ENCODE measurements at places on chromosomes 11 and 22.

GRCh38 chr22:23675502-23676415 lies 15.1 kb upstream of the RGL4 start:
- H3K27ac ChIP-seq, result no peak overlapping the region
- peaks cover 4% of the 10 kb centered on the region for H3K4me1 ChIP-seq
- no peaks in the 10 kb centered on the region for H3K27me3 ChIP-seq
- no peak for DNase-seq

- H3K4me3 ChIP-seq, result no peak overlapping the region
- H3K27ac ChIP-seq, result peak overlapping the region; percentile 5
Measured at GRCh38 chr11:697811-698311, 2.2 kb downstream of the TMEM80 start.

GRCh38 chr11:87039371-87039770 lies 1.6 kb downstream of the TMEM135 start:
- peak overlapping the region; percentile 77 for H3K4me3 ChIP-seq
- peak overlapping the region; percentile 90 for H3K27ac ChIP-seq
- H3K36me3 ChIP-seq, result no peaks in the 10 kb centered on the region
- DNase-seq, result no peak
- H3K4me1 ChIP-seq, result no peaks in the 10 kb centered on the region

DNA sequence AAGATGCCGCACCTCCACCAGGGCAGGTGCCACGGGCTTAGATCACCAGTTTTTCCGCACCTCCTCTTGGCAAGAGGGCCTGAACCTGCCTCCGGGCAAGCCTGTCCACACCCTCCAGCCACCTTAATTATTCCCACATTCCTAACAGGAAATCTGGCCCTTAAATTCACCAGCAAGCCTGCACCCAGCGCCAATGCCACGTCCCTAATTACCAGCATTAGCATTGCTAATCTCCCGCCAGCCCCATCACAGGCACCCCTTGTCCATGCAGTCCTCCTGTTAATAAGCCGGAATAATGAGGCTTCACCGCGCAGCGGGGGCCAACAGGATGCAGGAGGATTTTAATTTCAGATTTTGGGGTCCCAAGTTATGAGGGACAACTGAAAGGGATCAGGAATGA lies 69.7 kb downstream of the PHF21B start:
- no peaks in the 10 kb centered on the region for H3K36me3 ChIP-seq
- no peak overlapping the region for H3K27ac ChIP-seq
- no peak for DNase-seq
- no peaks in the 10 kb centered on the region for H3K27me3 ChIP-seq

DNA sequence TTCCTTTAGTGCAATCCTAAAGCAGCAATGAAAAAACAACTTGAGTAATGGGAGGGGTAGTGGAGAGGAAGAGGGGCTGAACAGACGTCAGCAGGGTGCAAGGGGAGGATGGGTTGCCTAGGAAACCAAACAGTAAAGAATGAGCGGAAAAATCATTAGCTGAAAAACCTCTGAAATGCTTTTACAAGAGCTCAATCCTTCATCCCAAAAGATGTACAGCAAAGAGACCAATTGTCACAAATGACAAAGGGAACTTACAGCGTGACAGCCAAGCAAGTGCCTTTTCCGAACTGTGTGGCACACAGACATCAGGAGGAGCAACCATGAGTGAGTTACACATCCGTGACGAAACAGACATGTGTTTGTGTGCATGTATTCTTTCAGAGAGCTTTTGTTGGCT lies 104.6 kb downstream of the SIK3 start:
- H3K27ac ChIP-seq, result no peak overlapping the region
- DNase-seq, result no peak
- peaks cover 35% of the 10 kb centered on the region for H3K4me1 ChIP-seq
- H3K27me3 ChIP-seq, result no peaks in the 10 kb centered on the region
- no peaks in the 10 kb centered on the region for H3K36me3 ChIP-seq

DNA sequence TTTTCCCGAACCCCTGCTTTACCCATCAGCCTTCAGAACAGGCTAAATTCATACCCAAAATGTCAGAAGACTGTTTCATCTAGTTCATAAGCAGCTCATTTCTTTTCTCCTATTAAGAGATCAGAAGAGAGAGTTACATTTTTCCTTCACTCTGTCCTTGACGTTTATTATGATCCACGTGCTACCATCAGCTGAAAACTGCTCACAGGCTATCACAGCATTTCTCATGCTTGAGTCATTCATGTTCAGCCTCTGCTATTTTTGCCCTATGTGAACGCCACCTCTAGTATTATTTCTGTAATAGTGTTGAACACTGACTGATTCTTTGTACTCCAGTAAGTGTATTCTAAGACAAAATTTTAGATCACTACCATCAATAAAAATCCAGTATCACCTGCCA lies 51.9 kb downstream of the SLC1A2 start:
- DNase-seq, result no peak
- no peak overlapping the region for H3K4me3 ChIP-seq
- peak overlapping the region; percentile 83 for H3K27ac ChIP-seq
- no peaks in the 10 kb centered on the region for H3K36me3 ChIP-seq
- H3K4me1 ChIP-seq, result peaks cover 29% of the 10 kb centered on the region
- H3K27me3 ChIP-seq, result no peaks in the 10 kb centered on the region

GRCh38 chr11:96332126-96332771 lies 10.7 kb downstream of the MAML2 start:
- no peaks in the 10 kb centered on the region for H3K36me3 ChIP-seq
- H3K27me3 ChIP-seq, result no peaks in the 10 kb centered on the region

DNA sequence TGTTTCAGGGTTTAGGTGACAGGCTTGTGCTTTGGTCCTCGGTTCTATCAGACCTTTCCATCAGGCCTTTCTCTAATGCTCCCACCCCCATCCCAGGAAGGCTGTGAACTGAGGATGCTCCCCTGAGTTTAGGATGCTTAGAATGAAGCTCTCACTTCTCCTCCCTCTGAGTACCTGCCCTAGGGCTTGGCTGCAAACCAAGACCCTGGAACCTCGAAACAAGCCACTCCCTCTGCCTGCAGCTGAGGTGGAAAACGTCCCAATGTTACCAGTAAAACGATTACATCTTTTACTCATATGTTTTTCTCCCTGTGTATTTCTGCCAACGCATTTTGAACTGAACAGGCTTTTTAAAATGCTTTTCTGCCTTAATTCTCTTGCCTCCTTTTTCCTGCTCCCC lies 54.5 kb upstream of the BMAL1 start:
- H3K27ac ChIP-seq, result no peak overlapping the region
- no peaks in the 10 kb centered on the region for H3K4me1 ChIP-seq
- no peaks in the 10 kb centered on the region for H3K27me3 ChIP-seq
- H3K4me3 ChIP-seq, result no peak overlapping the region

DNA sequence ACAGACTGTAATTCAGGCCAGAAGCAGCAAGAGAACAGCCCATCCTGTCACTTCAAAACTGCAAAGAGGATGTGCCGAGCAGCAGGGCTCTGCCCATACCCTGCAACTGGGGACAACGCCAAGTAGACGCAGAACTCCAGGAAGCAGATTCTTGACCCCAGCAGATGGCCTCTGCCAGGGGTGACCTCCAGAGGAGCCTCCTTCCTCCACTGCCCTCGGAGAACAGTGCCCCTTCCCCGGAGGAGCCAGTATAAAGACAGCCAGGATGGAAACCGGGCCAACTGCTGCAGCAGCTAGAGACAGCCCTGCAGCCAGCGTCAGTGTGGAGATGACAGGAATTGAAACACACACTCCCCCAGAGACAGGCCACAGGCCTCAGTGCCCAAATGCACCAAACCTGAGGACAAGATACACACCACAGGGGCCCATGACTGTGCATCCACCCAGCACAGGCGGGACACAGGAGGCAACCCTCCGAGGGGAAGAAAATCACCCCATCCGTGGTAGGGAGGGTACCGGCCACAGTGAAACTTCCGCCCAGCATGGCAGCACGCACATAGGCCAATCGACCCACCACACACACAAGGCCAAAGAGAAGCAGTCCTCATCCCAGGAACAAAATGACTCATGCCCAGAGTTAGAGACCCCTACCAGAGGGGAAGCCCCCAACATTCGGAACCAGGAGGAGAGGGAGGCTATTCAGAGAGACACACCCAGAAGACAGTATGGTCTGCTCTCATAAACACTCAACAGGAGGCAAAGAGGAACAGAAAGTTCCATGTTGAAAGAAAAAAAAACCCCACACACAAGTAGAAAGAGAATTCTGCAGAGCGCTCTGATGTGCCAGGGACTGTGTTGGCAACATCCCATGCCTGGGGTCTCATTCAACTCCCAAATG lies 5.6 kb downstream of the AHNAK start:
- DNase-seq, result no peak
- H3K4me1 ChIP-seq, result peaks cover 89% of the 10 kb centered on the region
- H3K4me3 ChIP-seq, result peak overlapping the region; percentile 13

- no peaks in the 10 kb centered on the region for H3K36me3 ChIP-seq
- no peak overlapping the region for H3K27ac ChIP-seq
- no peak overlapping the region for H3K4me3 ChIP-seq
Measured at GRCh38 chr22:44783581-44783980, 31.2 kb downstream of the ARHGAP8 start.

GRCh38 chr22:46514592-46515207 lies 22.7 kb downstream of the CELSR1 start:
- H3K36me3 ChIP-seq, result no peaks in the 10 kb centered on the region
- no peak for DNase-seq
- H3K4me3 ChIP-seq, result no peak overlapping the region
- H3K27ac ChIP-seq, result no peak overlapping the region
- H3K4me1 ChIP-seq, result no peaks in the 10 kb centered on the region

DNA sequence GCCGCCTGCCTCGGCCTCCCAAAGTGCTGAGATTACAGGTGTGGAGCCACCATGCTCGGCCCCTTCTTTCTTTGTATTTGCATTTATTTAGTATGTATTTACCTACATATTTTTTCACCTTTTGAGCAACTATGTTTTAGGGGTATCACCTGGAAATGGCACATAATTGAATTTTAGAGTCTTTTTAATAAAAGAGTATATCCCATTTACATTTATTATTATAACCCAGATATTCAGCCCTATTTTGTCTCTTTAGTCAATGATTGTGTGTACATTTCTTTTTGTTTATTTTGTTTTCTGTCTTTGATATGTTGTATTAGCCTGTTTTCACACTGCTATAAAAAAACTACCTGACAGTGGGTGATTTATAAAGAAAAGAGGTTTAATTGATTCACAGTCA lies 56.8 kb upstream of the CCND1 start:
- no peaks in the 10 kb centered on the region for H3K4me1 ChIP-seq
- no peak overlapping the region for H3K27ac ChIP-seq
- DNase-seq, result no peak
- no peaks in the 10 kb centered on the region for H3K36me3 ChIP-seq
- H3K27me3 ChIP-seq, result no peaks in the 10 kb centered on the region
- no peak overlapping the region for H3K4me3 ChIP-seq

- no peaks in the 10 kb centered on the region for H3K4me1 ChIP-seq
- peak overlapping the region; percentile 4 for H3K27ac ChIP-seq
- DNase-seq, result no peak
- H3K4me3 ChIP-seq, result no peak overlapping the region
Measured at GRCh38 chr11:132050577-132051165, 680.3 kb downstream of the NTM start.

DNA sequence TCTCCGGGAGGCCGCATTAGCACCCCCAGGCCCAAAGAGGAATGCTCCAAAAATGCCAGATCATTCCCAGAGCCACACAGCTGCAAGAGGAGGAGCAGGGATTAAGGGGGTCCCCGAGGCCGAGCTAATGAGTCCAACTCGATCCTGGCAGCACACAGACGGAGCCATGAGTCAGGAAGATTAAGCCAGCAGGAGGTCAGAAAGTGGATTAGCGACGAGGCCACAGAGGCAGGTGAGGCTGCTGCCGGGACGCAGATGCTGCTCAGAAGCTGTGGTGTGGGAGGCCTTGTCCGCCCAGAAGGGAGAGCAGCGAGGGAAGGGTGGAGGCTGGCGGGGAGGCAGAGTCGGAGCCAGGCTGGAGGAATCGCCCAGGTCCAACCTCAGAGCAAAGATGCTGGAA lies 120.5 kb downstream of the SHANK2 start:
- H3K27me3 ChIP-seq, result no peaks in the 10 kb centered on the region
- no peaks in the 10 kb centered on the region for H3K36me3 ChIP-seq
- no peaks in the 10 kb centered on the region for H3K4me1 ChIP-seq
- H3K27ac ChIP-seq, result no peak overlapping the region
- no peak for DNase-seq

GRCh38 chr11:57055744-57056143 lies 67.0 kb downstream of the OR5AK2 start:
- no peak for DNase-seq
- no peaks in the 10 kb centered on the region for H3K36me3 ChIP-seq
- H3K27me3 ChIP-seq, result no peaks in the 10 kb centered on the region

GRCh38 chr11:63598556-63598955 lies 15.7 kb downstream of the PLAAT3 start:
- no peaks in the 10 kb centered on the region for H3K27me3 ChIP-seq
- no peaks in the 10 kb centered on the region for H3K4me1 ChIP-seq
- H3K27ac ChIP-seq, result no peak overlapping the region
- peaks cover 30% of the 10 kb centered on the region for H3K36me3 ChIP-seq
- DNase-seq, result no peak

All from right atrium auricular region (tissue), 2 donors.